ENCODE measurements at places on chromosomes 2 and 18.

DNA sequence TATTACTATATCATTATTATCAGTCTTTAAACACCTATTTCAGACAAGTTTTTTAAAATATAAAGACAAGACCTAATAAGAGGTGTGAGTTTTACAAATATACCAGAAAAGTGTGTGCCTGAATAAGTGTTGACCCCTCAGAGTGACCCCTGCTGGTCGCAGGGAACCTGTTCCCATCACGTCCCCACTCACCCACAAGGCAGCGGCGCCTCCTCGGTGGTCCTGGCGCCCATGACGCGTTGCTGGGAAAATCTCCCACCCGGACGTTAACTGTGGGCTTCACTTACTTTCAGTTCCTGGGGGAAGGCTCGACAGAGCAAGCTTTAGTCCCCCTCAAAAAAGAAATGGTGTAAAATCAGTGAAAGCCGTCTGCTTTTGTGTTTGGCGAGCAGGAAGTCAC lies 93.5 kb downstream of the TMEM18 start:
- no peak for DNase-seq

GRCh38 chr2:149612122-149612521 lies 24.5 kb upstream of the MMADHC start:
- DNase-seq: no peak

- DNase-seq: no peak
These were observed 95.9 kb upstream of the MSH2 start for GRCh38 chr2:47307066-47307465.

GRCh38 chr2:88626171-88627054 lies 851 bp downstream of the EIF2AK3 start:
- no peak for DNase-seq

DNA sequence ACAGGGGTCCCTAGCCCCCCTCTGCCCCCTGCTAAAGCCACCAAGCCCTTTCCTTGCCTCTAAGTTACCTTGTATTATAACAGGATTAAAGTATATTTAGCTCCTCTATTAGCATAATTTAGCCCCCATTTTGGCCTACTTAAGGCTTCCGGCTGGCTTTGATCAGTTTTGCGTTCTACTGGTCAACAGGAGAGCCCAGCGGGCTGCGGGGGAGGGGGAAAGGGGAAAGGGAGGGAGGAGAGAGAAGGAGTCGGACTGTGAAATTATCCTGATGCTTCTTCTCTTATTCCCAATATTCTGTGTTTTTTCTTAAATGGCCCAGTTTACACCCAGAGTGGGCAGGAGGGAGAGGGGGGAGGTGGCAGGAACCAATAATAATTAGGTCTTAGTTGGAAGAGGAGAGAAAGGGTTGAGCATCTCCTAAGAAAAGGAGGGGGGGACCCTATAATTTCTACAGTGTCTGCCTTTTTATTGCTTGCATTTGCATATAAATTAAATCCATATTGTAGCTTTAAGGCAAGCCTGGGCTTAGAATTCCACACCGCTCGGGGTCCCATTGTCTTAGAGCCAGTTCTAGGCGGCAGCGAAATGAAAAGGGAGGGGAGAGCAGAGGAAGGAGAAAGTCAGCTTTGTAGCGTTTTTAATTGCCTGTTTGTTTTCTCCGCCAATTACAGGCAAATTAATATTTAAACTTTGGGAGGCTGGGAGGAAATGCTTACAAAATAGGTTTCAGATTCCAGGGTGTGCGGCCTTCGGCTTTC lies 39.6 kb downstream of the EN1 start:
- no peak for DNase-seq

DNA sequence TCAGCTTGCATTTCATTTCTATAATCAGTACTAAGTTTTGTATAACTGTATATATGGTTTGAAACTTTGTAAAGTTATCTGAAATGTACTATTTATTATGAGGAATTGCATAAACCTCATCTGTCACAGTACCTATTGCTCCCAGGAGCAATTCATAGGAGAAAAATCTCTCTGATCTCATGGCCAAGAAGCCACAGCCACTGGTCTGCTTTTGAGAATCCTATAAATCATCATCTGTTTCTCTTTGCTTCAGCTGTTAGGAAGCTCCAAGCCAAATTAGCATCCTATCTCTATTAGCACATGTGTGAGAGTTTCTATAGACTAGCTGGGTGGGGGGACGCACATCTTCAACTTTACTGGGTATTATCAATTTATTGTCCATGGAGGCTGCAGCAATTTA lies 210.3 kb downstream of the CYP26B1 start:
- no peak for DNase-seq

DNA sequence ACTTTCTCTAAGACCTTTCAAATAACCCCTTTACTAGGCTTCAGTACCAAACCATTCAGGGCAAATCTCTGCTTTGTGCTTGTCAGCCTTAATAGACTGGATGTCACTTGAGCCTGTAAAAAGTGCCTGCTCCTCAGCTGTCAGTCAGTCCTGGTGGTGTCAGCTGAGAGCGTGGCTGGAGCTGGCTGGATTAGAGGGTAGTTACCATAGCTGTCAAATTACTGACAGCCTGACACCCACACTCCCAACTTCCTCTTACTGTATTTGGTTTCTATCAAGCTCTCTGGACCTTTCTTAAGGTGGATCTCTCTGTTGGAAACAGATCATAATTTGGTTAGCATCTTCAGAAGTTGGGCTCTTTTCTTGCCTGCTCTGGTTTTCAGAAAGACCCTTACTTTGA lies 371.4 kb upstream of the ATP5MC3 start:
- peak; percentile 82 for DNase-seq

- DNase-seq: no peak
These were observed 782 bp downstream of the COL6A3 start for GRCh38 chr2:237412988-237413776.

DNA sequence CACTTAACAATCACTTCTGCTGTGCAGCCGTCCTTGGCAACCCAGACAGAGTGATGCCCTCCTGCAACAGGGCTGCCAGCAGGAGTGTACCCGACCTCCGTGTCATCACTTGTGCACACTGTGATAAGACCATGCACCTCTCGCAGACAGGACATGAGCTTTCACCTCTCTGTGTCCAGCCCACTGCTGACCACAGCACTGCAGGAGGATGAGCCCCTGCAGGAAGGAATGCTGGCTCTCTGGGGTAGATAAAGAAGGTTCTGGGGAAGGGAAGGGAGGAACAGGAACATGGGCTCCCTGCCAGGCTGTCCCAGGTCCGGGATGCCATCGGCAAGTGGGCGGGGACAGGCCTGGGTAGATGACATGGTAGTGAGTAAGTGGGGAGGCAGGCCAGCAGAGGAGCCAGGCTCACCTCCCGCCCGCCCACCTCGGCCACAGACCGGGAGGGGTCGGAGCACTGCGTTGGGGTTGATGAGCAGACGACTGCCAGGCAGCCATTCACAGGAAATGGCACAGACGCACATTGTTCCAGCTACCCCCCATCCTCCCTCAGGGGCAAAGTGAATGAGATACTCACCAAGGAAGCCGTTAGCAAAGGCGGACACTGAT lies 18.6 kb upstream of the COL6A3 start:
- no peak for DNase-seq

GRCh38 chr18:47898696-47899095 lies 31.8 kb downstream of the SMAD2 start:
- no peak for DNase-seq

DNA sequence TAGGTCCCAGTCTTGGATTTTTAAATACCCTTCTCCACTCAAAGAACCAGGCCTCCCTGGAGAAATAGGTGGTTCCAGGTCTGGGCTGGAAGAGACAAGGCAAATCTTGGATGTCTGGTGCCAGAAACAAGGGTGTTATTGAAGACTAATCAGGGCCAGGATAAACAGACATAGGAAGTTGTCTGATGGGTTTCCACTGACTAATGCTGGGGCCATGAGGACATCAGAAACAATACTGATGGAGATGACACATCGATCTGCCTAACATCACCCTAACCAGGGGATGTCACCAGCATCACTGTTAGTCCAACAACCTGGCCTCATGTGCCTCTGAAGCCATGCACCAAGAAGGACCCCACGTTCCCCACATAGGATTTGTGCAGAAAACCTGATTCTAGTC lies 42.5 kb upstream of the GLI2 start:
- DNase-seq: no peak

- DNase-seq: peak; percentile 77
These were observed 37.4 kb downstream of the VAPA start for GRCh38 chr18:9951022-9951859.

DNA sequence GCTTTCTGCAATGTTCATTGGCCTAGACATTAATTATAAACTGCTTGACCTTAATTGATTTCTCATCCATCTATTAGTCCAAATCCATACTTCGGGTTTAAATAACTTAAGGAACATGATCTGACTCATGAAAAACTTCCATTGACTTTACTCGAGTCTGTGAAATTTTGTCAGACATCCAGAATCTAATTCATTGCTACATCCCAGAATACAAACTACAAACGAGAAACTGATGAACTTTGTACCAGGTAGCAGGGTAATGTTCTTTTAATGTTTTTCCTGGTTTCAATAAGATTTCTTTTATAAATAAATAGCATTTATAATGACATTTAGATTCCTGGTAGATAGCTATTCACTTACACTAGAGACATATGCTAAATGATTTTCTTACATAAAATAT lies 36.0 kb upstream of the IKZF2 start:
- no peak for DNase-seq

GRCh38 chr2:26346454-26347053 lies at the start of gene ADGRF3:
TSS of gene ADGRF3 (minus strand) at chr2:26346789. CDS start at chr2:26346234, 555 bp downstream.
- DNase-seq: peak; percentile 86

DNA sequence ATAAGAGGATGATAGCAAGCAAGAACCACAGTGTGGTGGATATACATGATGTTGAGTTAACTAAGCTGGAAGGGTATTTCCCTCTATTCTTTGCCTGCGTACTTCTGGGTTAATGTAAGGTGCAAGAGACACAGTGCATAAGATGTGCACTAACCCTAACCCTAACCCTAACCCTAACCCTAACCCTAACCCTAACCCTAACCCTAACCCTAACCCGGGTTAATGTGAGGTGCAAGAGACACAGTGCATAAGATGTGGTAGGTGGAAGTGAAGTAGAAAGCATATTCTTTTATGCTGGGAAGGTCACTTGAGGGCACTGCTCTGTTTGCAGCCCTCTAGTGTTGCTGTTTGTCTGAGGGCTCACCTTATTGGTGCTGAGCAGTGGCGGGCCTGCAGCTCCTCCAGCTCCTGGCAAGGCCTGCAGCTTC lies 181.5 kb upstream of the ITGA4 start:
- no peak for DNase-seq

GRCh38 chr2:195813421-195813820 lies 156.4 kb downstream of the SLC39A10 start:
- no peak for DNase-seq

- no peak for DNase-seq
These were observed 120.8 kb upstream of the CHAC2 start for GRCh38 chr2:53646788-53647187.

DNA sequence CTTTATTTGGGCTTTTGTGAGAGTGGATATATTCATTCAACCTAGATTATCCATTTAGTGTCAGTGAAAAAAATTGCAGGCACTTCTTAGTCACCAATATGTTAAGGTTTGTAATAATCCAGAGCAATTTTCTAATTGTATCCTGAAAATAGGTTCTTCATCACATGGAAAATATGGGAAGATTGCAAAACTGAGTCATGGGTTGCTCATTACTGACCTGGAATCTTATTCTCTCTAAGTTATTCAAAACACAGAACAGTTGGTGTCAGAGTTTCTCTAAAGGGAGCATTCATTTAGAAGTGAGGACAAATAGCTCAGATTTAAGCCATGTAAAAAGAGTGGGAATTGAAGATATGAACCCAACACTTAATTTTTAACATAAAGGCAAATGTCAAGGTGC lies 181.3 kb downstream of the IKZF2 start:
- no peak for DNase-seq

GRCh38 chr2:112482309-112483041 lies 519 bp downstream of the TTL start:
- DNase-seq: peak; percentile 63

DNA sequence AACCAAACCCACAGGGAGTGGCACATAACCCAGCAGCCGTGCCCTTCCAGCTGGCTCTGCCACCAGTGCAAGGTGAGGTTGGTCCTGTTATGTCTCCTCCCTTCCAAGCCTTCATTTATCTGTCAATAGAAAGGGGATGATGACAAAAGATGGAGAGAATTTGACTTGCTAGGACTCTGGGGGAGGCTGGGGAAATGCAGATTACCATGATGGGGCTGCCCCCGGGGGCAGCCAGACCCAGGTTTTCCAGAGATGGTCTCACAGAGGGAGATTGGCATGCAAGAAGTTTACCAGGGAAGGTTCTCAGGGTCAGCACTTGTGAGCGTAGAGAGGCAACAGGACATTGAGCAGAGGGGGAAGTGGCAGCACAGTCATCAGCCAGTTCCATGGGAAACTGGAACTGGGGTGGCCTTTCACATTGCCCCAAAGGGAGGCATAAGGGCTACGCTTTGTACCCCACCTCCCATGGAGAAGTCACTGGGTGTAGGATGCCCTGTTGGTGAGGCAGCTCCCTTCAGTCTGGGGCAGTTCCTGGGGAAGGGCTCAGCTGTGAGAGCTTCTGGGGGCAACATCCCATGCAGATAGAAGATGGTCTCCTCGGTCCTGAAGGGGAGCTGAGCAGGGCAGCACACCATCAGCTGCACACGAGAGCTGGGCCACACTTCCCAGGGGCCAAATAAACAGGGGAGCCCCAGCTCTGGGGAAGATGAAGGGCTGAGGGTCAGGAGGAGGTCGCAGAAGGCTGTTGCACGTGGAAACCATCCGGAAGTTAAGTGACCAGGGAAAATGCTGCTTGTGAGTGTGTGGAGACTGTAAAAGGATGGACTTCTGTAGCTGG lies 117.8 kb upstream of the EPC2 start:
- DNase-seq: no peak

DNA sequence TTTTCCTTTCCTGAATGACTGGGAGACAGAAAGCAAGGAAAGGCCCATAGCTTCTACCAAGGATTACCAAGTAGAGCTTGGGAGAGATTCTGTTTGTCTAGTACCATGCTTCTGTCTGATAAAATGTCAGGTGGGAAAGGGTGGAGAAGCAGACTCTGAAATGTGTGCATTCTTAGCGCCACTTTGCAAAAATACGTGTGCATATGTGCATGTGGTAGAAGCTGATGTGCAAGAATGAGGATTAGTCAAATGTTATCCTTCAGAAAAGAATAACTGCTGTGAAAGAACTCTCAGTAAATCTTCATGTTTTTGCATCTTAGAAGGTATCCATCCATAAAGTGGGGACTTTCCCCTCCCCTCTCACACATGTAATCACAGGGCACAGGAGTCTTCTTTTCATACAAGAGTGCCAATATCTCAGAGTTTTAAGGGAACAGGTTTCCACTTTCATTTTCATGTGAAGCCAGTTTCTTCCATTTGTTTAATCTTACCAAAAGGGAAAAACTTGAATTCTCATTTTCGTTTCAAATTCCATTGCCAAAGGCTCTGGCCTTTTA lies 15.4 kb upstream of the DGKD start:
- DNase-seq: peak; percentile 17

DNA sequence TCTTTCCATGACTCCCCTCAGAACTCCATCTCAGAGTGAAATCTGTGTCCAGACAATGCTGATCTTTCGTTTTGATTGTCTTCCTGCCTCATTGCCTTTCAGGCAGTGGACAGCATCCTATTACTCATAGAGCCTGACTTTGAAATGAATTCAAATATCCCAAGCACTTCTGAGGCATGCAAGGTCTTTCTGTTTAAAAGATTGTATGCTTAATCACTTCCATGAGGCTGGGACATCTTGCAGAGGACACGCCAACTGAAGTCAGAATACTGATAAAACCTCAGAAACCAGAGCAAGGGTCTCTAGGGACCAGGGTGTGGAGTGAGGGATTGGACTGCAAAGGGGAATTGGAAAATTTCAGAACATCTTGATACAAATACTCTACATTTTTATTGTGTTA lies 836.5 kb upstream of the ID2 start:
- no peak for DNase-seq

- DNase-seq: no peak
These were observed 63.9 kb downstream of the KLHL29 start for GRCh38 chr2:23448906-23449305.
